Fibroblast of the conjunctiva (primary cell): ENCODE measurements at places on chromosomes 7 and 10.

GRCh38 chr7:10315881-10316280 is 657.8 kb upstream of the PHF14 start:
- DNase-seq = no peak

DNA sequence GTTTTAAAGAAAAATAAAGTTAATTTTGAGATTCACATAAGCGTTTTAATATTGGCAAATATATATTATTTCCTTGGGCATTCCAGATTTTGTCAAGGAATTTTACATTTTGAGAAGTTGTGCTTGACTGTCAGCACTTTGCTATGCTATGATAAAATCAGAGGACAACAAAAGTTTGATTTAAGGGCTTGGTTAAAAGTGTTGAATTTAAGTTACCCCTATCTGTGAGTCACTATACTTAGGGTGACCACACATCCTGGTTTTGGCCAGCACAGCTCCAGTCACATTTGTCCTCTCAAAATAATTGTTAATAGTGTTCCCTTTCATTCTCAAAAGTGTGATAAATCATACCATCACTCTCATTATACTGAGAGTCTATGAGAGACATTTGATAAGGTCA is 34.2 kb upstream of the ANK3 start:
- no peak for DNase-seq

DNA sequence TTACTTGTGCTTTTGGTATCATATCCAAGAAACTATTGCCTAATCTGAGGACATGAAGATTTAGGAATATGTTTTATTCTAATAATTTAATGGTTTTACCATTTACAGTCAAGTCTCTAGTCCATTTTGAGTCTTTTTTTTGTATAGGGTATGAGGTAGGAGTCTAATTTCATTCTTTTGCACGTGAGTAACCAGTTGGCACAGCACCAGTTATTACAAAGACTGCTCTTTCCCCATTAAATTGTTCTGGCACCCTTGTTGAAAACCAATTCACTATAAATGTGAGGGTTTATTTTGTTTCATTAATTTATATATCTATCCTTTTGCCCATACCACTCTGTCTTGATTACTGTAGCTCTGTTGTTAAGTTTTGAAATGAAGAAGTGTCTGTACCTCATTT is 381.6 kb downstream of the SUGCT start:
- DNase-seq = no peak

DNA sequence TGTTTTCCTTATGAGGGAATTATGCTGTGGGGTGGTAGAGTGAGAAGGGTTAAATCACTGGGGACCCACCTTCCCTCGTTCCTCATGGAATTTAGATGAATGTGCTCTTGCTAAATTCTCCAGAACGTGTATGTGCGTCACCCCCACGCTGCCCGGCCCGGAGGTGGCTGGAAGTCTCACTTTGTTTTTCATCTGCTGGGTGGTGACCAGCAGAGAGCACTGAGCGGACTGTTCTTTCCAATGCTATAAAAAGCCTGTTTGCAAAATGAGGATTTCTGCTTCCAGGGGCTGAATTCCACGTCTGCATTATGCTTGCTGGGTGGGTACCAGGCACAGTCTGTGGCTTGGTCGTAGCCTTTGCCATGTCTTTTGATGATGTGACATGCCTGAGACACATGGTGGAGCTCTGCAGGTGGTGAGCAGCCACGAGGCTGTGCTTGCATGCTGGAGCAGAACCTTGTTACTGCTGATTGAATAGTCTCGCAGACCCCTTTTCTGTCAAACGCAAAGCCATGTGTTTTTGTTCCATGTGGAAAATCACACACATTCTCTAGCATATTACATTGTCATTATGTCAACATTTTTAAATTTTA is 31.9 kb upstream of the INSYN2A start:
- DNase-seq = no peak

GRCh38 chr7:156766666-156767065 is 126.1 kb downstream of the RNF32 start:
- DNase-seq = no peak

- no peak for DNase-seq
Measured at GRCh38 chr10:47453141-47454007, 30.5 kb downstream of the ANXA8 start.

DNA sequence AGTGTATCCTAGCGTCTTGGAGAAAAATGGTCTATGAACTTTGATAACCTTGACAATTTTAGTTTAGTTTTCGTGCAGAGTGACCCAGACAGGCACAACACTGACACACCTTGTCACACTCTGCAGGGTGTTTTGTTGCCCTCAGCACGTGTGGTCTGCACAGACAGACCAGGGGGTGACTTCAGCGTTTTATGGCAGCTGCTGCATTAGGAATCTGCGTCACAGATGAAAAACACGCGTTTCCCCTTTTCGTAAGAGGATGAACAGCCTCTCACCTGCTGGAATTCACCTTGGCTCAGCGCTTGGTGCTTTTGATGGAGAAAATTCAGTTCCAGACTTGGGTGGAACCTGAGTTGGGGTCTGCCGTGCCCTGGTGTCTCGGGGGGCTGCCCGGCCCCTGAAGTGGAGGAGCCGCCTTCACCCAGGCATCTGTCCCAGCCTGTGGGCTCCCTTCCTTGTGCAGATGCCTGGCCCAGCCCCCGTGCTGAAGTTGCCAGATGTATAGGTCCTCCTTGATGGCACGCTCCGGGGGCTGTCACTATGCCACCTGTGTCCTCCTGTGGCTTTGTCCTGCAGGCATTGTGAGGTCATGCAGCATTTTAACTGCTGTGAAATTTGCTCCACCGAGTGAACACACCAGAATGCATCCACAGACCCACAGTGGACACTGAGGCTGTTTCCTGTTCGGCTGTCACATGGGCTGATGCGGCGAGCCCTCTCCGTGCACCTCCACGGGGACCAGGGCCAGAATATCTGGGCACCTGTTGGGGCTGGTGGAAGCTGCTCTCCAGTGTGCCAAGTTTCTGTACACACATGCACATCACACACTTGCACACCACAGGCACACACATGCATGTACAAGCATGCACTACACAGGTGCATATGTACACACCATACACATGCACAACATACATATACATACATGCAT is 18.3 kb downstream of the INPP5A start:
- no peak for DNase-seq

DNA sequence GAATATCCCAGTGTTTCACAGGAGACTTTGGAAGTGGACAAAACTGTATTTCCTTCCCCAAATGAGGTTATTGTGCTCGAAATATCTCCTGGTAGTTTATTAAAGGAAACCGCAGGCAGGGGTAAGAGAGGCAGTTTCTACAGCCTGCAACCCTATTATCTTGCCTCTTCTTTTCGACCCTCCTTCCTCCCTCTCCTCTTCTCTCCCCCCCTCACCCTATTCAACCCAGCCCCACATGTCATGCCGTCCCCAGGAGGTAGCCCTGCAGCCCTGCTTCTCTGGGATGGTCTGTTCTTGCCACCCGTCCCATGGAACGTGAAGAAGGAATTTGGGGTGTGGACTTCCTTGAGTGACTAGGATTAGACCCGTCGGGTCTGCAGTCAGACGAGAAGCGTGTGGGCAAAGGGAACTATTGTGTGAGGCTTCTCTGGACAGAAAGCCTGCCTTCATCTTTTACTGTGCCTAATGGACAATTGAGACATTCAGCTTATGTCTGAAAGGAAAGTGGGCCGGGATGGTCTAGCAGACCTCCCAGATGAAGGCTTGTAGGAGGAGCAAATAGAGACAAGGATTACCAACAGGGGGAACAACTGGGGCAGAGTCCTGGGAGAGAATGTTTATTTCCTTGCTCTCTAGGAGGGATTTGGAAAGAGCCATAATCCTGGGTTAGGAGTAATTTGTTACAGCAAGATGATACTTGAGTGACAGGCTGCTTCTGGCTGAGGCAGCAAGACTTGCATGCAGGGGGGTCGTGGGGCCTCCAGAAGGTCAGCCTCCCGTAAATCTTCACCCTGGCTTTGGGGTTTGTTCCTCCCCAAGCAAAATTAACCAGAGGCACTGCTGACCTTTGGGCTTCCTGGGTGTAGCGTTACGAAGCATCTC is 77.8 kb downstream of the TCF7L2 start:
- DNase-seq = peak; percentile 22

- DNase-seq = no peak
Measured at GRCh38 chr10:132959559-132959961, 17.2 kb upstream of the CFAP46 start.

DNA sequence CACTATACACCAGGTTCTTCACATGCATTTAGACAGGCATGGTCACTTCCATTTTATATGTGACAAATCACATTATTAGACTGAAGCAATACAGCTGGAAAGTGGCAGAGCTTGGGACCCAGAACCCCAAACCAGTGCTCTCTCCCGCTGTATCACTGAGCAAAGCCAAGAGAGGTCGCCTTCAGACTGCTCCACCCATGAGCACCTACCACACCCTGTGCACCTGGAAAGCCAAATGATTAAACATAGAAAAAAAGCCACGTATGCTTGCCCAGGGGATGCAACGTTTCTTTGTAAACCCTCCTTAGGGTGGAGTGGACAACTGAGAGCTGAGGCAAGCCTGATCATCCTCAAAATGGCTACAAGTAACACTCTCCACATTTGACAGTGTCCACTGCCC is 72.5 kb downstream of the CCDC6 start:
- no peak for DNase-seq
